ENCODE measurements at places on chromosomes 5 and 9. TPM values are rescaled to one million over a fixed set of nuclear protein-coding genes. Genes with fewer than 3 reads are reported as not detected.

GRCh38 chr5:10757043-10757442 is 4.0 kb downstream of the DAP start:
- DNase-seq, result no peak

DNA sequence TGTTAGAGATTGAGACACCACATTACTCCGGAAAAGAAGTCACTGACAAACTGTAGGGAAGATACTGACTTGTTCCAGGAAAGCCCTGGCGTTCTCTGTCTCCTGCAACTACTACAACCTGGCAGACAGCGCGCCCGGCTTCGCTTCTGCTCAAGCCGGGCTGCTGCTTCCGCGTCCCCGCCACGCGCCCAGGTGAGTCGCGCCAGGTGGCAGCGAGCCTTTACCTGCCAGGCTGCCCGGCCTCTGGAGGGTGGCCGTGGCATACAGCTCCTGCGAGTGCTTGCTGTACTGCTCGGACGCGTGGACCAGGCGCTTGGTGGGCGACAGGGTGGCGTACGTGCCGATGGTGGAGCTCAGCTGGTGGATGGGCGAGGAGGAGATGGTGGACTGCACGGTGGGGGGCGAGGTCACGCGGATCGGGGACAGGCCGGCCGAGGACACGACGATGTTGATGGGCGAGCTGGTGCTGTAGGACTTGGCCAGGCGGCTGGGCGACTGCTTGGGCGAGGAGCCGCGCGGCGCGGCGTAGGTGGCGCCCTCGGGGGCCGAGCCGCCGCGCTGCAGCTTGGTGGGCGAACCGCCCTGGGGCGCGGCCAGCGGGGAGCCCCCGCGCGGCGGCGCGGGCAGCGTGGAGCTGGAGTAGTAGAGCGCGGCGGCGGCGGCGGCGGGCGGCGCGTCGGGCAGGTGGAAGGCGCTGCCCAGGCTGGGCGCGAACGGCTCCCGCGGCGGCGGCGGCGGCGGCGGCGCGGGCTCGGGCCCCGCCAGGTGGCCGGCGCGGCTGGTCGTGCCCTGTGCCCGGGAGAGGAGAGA is 519.6 kb downstream of the CTNND2 start:
- DNase-seq, result no peak

DNA sequence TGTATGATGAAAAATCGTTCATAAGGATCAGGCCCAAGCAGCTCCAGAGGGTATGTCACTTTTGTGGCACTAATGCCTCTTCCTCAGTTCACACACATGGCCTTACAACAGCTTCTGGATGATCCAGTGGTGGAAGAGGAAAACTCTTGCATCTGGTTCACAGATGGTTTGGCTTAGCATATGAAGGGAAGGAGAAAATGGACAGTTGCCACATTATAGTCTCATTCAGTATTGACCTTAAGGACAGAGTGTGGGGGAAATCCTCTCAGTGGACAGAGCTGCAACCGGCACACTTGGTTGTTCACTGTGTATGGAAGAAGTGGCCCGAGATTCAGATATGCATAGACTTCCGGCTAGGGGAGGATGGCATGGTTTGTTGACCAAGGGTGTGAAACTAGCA is 22.8 kb downstream of the C9orf57 start:
- DNase-seq, result no peak

DNA sequence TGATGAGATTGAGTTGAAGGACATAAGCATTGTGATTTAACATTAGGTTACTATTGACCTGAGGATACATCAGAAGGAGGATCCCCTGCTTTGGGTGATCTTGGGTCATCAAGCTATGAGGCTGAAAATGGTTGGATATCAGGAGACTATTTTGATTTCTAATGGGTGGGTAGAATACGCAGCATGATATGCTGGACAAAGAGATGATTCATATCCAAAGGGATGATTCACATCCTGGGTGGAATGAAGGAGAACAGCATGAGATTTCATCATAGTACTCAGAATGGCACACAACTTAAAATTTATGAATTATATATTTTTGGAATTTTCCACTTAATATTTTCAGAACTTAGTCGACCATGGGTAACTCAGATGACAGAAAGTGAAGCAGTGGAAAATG is 1759.5 kb upstream of the C9orf72 start:
- no peak for DNase-seq

GRCh38 chr5:33283243-33283642 is 157.5 kb upstream of the TARS1 start:
- no peak for DNase-seq

DNA sequence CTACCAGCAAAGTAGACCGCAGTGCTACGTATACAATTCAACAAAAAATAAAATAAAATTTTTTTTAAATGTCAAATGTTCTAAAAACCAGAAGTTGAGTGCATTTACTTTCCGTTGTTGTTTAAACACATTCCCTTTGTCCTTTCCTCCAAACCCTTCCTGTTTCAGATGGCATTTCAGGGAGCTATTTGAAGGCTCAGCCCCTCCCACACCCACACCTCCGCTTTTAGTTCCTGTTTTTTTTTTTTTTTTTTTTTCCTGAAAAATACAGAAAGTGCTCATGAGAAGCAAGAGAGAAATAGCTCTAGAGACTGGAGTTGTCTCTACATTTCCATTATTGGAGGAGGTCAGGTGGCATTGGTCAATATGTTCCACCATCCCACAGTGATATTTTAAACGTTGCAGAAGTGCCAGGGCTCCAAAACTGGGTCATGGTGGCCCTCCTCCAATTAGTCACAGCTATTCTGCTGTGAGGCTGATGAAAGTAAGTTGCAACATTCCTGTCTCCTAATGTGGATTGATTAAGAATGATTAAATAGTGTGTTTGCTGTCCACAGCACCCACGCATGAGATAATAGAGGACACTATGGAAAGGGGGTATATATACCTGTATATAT is 106.9 kb downstream of the GABRG2 start:
- no peak for DNase-seq

GRCh38 chr9:4967523-4967922 is 17.5 kb upstream of the JAK2 start:
- DNase-seq, result no peak

GRCh38 chr9:89534515-89535287 is 36.8 kb upstream of the SEMA4D start:
- DNase-seq, result no peak

- DNase-seq, result no peak
Observed at GRCh38 chr5:6450319-6450833, 1.7 kb downstream of the UBE2QL1 start.

DNA sequence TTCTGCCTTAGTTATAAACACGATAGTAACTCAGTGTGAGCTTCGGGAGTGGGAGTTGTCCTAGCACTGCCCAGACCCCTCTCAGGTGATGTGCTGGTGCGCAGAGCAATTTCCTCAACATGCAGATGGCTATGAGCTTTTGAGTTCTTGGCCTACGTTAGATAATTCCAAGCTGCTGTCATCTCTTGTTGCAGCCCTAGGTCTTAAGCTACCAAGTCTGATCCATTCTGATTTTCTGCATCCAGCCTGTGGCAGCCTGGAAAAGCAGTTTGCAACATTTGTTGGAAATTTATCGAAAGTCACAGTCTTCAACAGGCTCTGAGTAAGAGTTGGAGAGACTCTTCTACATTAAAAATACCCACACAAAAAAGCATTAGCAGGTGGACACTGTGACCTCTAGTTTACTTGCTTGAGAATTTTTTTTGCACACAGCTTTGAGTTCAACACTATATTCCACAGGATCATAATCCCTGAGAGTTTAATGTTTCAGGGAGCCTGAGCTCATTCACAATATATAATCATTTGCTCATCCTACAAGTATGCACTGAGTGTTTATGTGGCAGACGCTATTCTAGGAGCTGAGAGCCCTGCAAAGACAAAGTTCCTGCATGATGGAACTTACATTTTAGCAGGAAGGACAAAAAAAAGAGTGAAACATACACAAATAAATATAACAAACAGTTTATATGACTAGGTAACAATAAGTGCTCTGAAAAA is 91.6 kb downstream of the UBE2QL1 start:
- peak; percentile 4 for DNase-seq

DNA sequence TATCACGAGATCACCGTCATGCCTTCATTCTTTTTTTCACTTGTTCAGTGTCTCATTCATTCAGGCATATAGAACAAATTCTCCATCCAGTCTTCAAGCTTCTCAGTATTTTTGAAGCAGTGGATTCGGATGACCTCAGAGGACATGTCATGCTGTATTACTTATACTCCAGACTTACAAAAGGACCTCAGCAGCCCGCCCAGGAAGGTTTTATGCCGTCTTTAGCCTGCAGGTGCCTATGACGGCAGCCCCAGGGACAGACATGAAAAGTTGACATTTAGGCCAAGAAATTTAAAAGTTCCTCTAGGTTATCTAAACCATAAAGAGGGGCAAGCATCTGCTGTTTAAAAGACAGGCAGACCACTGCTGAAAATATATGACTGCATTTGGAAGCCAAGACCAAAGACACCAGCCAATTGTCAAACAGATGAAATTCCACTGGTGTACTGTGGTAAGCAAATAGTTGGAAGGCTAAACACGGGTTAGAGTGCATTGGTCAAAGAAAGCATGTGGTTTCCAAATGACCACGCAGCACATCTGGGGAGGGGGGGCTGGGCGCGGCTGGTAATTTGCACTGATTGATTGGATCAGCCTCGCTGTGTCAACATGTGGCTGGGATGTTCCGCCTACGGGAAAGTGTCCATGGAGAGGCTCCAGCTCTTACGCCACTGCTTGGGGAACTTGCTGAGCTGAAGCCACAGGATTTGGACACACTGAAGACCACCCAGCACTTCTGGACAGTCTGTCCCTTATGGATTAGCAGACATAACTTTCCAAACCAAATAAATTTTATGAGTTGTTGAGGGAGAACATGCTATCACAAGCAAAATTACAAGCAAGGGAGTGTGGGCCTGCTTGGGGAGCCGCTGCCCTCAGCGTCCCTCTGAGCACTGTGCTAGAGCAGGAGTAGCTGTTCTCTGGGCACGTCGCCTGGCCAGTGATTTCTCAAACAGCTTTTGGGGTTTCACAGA is 173.6 kb downstream of the FANCC start:
- peak; percentile 95 for DNase-seq

The RXRA gene
- 28.9 TPM for polyA plus RNA-seq

The FRRS1L gene
- 1.4 TPM for polyA plus RNA-seq

DNA sequence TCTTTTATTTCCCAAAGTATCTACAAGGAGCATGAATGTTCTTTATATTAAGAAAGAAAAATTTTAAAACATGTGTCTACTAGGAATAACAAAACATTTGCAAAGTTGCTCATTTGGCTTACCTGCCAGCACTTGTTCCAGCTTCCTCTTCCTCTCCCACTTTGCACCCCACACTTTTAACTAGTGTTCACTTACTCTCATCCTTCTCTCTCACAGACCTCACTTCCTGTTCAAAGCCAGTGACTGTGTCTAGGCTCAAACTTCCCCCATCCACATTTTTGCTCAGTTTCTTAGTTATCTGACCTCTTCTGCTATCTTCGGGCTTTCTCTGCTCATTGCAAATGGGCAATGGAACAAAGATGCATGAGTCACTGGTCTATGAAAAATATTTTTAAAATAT is 512.2 kb upstream of the ZNF462 start:
- DNase-seq, result no peak

GRCh38 chr5:151107738-151108520 is 27.1 kb upstream of the TNIP1 start:
- DNase-seq, result no peak

DNA sequence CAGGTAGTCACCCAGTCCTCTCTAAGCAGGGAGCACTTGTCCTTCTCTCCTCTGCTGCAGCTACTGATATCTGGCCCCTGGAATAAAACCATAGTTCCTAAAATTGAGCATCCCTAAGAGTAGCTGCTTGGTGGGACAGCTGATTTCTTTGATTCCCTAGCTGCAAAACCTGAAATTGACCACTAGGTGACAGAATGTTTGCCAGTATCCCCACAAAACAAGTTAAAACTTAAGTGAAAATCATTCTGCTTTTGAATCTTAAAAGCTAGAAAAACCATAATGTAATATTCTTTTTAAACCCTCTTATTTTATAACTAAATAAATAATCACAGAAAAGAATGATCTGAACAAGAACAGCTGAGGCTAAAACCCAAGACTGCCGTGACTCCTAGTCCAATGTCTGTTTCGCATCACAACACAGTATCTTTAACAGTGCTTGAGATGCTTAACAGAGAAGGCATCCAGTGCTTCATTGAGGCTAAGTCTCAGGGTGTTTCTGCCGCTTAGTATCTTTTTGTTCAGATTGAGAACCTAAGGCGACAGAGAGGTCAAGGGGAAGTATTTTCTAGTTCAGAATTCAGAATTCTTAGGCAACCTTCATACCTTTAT is 24.4 kb upstream of the TAL2 start:
- DNase-seq, result no peak

The SV2C gene
- polyA plus RNA-seq, result 0.08 TPM

The FBXO4 gene
- 12.9 TPM for polyA plus RNA-seq

DNA sequence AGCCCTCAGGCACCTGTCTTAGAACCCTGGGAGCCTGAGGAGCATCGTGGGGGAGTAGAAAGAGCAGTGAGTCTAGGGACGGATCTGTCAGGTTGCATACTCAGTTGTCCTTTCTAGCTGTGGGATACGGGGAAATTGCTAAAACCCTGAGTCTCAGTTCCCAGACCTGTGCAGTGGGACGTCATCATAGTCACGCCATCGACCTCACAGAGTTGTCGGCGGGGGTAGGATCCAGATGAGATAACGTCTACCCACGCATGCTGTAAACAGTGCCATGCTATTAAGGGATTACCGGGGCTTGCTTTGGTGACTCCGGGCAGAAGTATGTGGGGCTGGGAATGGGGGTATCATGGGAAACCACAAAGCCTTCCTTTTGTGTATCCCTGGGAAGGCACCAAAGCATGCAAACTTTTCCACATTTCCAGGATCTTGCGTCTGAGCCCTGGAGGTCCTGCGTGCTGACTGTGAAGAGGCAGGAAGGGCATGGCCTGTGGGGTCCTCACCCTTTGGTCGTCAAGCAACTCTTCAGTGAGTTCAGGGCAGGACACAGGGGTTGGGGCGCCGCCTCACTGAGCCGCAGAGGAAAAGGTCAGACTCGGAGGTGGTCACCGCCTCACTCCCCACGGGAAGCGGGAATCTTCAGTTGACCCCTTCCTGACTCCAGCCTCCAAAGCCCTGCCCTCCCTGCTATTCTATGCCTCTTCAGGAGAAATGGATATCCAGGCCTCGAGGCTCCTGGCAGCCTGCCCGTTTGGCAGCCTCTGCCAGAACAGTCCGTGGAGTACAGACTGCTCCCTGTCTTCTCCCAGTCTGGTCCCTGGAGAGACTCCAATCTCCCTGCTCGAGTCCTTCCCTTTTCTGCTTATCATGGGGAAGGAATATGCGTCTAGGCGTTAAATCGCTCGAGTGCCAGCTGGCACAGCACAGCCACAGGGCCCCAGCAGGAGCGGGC is 186.8 kb upstream of the KLF9 start:
- no peak for DNase-seq

DNA sequence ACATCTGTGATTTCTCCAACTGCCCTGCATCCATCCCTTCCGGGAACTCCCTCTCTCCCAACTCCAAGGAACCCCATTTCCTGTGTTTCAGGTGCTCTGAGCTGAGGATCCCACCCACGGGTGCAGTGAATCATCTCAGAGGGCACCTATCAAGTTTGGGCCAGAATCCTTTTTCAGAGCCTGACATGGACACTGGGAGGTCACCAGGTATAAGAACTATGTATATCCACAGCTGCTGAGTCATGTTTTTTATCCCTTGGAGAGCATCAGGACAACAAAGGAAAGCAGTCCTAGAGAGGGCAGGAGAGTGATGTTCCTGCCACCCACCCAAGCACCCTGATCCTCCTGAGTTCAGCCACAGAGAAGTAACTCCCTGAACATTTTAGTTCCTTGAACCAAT is 3.8 kb downstream of the MED27 start:
- no peak for DNase-seq

Measured in forelimb muscle (tissue), 1 donor.